NCI-H446 treated with DMSO at 0.1 percent for 48 hours (cell line): ENCODE measurements at places on chromosomes 6 and 20.

DNA sequence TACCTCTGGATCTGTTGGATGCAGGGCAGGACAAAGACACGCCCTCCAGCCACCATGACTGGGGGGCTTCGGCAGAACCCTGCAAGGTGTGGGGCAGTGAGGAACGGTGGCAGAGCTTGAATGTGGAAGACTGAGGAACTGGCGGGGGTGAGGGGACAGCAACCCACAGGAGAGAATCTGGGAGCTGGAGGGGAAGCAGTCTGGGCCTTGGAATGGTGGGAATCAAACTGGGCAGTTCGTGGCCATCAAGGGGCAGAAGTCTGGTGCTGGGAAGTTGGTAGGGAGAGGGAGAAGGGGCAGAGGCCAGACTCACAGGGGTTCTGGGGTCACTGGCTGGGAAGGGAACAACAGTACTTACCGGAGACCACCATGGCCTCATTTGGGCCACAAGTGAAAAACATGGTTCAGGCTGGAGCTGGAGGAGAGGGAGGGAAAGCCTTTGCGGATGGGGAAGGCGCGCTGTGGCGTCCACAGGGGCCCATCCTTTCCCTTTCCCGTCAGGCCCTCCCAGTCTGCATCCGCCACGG lies 635 bp downstream of the FLOT1 start:
- DNase-seq: no peak

DNA sequence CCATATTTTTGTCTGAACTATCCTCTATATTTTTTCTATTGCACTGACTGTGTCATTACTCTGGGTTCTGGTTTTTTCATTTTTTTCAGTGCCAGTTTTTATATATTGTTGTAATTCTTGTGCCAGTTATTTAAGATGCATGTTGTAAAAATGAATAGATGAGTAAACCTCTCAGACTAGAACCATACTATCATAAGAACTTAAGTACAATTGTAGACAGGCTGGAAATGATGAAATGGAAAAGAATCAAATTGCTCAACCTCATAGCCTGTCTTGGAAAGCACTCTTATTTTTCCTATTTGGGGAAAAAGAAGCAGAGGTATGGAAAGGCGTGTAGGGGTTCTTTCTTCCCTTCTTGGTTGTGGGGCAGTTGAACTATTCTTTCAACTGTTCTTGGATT lies 30.2 kb downstream of the PANK2 start:
- no peak for DNase-seq

- DNase-seq: peak; percentile 38
Observed at GRCh38 chr6:44284121-44284520, 13.9 kb downstream of the TMEM151B start.

GRCh38 chr6:106252687-106253086 lies 72.9 kb downstream of the ATG5 start:
- DNase-seq: no peak

GRCh38 chr6:150157081-150157480 lies 14.2 kb downstream of the PPP1R14C start:
- no peak for DNase-seq

DNA sequence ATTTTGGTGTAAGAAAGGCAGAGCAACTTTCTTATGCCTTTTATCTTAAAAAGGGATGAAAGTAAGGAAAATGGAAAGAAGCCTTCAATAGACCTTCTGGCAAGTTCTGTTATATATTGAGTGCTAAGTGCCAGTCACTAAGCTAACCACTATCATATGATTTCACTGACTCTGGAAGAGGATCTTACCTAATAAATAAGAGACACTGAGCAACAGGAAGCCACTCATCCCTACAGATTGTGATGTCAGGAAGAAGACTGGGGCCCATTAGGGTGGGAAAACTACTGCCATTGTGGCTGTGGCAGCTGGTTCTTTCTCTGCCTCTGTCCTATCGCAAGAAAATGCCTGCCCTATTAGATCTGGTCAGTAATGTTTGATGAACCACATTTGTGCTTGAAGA lies 89.6 kb downstream of the AIG1 start:
- DNase-seq: no peak
